ENCODE measurements at places on chromosomes 4 and X.
A peak's percentile ranks its signal among the peaks of the same experiment; 100 is the strongest.

DNA sequence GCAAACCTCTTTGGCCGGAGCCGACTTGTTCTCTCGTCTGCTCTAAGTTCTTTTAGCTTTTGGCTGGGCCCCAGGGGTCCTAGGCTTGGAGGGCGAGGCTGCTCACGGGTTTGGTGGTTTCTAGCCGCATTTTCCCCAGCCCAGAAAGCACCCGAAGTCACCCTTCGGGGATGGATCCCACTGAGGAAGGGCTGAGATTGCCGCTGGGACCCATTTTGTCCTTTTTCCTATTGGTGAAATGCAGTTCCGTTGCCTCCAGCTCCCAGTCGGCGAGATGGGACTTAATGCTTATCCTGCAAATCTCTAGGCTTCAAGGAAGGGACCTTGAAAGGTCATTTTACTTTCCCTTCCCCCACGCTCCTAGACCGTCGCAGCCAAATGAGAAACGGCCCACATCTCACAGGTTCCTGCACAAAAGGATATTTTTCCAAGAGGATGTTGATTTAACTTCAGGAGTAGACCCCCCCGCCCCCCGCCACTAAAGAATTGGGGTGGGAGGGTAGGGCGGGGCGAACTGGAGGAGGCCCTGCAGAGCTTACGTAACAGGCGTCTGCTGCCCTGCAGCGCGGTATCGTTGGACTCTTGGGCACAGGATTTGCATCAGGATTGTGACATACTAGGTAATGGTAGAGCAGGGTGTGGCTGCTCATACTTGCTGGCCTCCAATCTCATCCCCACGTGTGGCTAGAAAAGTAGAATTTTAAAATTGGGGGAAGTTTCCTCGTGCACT, 564 bp downstream of the PGK1 start:
- peak; percentile 51 for DNase-seq

GRCh38 chrX:18949944-18950301, 34.0 kb downstream of the PHKA2 start:
- no peak for DNase-seq

DNA sequence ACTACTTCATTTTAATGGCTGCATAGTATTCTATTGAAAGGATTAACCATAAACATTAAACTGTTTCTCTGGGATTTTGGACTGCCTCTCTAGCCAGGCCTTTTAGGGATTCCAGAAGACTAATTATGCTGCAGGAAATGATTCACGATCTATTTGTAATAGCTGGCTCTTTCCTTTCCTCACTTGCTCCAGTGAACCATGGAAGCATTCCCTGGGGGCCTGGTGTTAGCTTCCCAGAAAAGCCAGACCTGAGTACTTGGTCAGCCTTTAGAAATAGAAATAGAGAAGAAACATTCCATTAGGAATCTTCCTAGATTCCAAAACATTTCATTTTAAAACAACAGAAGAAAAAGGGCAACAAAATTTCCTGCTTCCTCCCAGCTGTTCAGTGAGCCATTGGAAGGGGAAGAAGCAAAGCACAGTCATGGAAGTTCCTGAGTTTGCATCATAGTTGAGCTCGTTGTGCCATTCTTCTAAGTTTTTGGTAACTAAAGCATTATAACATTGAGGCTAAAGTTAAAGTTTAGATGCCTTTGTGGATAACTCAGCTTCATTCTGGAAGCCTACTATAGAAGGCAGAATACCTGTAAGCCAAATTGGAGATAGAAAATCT, 83.5 kb downstream of the NPNT start:
- DNase-seq: no peak

GRCh38 chr4:109559625-109559982, 442 bp upstream of the MCUB start:
- peak; percentile 52 for DNase-seq

- peak; percentile 80 for DNase-seq
Measured at GRCh38 chrX:39149761-39150160, 348.5 kb downstream of the MID1IP1 start.

DNA sequence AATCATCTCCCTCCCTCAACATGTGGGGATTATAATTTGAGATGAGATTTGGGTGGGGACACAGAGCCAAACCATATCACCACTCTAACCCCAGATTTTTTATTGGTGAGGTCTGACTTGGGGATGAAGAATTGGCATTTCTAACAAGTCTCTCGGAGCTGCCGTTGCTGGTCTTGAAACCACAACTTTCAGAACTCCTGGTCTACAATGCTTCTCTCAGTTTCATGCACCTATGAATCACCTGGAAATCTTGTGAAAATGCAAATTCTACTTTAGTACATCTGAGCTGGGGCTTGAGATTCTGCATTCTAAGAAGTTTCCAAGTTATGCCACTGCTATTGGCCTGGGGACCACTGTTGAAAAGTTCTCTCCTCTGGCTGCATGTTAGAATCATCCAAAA, 78.6 kb downstream of the PALLD start:
- DNase-seq: no peak

DNA sequence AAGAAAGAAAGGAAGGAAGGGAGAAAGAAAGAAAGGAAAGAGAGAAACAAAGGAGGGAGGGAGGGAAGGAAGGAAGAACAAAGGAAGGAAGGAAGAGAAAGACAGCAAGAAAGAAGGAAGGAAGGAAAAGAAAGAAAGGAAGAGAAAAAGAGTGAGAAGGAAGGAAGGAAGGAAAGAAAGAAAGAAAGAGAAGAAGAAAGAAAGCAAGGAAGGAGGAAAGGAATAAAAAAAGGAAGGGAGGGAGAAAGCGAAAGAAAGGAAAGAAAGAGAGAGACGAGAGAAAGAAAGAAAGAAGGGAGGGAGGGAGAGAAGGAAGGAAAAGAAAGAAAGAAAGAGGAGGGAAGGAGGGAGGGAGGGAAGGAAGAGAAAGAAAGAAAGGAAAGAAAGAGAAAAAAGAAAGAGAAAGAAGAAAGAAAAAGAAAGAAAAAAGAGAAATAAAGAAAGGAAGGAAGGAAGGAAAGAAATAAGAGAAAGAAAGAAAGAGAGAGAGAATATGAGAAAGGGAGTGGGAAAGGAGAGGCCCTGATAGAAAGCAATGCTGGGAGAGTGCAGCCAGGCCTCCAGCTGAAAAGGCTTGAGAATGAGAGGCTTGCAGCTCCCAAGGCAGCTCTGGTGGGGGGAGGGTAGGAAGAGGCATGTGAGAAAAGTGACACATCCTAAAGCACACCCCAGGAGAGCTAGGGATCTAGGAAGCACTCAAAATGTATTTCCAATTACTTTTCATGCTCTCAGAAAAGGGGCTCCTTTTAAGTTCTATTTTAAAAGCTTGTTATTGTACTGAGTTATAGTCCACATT, 134.0 kb upstream of the ZIC3 start:
- no peak for DNase-seq

DNA sequence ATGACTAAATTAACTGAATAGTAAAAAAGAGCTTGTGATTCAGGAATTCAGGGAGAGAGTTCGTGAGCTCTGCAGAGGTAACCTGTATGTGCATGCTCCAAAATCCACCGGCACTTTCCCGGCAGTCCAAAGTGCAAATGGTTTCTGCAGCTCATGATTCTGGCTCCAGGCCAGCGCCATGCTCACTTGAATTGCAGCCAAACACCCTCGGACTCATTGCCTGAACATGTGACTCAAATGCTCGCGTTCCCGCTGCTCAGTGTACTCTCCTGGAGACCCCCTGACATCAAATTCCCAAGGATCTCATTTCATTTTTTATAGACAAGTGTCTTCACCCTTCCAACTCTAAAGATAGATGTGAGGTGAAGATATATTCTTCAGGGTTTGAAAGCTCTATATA, 44.1 kb upstream of the SH3RF1 start:
- peak; percentile 78 for DNase-seq

DNA sequence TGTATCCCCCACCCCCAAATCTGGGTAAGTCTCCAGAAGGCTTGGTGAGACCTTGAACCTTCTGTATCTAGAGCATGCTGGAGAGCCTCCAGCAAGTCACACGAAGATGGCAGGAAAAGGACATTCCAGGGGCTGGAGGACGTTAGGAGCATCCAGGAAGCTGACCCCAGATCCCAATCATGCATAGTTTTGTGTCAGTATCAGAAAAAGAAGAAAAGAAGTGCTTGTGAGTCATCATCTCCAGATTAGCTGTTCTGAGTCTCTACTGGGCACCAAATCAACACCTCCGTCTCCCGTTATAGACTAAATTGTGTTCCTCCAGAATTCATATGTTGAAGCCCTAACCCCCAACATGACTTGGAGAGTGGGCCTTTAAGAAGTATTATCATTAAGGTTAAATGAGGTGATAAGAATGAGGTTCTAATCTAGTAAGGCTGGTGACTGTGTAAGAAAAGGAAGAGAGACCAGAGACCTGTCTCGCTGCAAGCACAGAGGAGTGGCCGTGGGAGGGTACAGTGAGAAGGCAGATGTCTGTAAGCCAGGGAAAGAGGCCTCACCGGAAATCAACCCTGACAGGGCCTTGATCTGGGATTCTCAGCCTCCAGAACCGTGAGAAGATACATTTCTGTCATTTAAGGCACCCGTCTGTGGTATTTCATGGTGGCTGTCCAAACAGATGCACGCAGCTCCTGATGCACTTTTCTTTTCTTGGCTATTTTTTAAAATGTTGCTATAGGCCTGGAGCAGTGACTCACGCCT, 38.1 kb upstream of the CLDN24 start:
- DNase-seq: no peak

GRCh38 chrX:115912372-115912897, 258.1 kb upstream of the AGTR2 start:
- DNase-seq: no peak

DNA sequence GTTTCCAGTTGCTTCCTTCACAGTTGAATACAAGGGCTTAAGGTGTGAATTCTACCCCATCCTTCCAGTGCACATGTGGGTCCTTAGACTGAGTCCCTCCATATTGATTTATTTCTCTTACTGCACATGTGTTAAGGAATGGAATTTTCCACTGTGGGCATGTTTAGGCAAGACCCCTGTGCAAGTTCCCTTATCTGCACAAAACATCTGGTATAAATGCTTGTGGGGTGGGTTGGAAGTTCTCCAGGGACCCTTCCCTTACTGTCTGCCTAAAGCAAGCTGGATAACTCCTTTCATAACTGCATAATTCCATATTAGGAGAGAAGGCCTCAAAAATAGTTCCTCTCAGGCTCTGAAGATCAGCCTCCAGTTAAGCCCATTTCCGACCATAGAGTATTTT, 570.9 kb downstream of the ADGRL3 start:
- DNase-seq: no peak

DNA sequence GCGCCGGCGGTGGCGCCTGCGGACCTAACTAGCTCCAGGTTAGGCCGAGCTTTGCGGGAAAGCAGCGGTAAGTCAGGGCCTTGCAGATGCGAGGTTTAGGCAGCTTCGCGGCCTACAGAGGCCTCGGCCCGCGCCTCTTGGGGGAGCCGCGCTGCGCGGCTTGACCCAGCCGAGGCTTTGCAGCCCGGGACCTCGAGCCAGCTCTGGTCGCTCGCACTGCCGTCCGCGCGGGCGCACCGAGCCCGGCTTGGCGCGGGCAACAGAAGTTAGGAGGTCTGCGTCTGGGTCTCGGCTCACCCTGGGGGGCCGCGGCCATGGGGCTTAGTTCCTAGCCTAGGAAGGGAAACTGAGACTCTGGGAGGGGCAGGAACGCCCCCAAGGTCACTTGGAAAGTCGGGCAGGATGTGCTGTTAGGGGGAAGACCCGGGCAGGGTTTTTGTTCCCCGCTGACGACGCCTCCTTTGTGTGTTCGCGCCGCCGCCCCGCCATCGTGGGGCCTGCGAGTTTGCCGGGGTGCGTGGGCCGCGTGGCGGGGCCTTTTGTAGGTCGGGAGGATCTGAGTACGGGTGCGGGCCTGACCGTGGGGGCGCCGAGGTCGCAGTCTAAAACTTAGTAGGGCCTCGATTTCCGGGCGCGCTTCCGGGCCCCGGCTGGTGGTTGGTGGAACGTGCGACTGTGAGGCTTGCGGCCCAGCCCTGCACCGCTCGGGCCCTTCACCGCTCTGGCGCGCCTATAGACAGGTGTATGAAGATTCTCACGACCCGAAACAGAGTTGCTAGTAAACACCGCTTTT, 482 bp downstream of the RNF4 start:
- peak; percentile 65 for DNase-seq

DNA sequence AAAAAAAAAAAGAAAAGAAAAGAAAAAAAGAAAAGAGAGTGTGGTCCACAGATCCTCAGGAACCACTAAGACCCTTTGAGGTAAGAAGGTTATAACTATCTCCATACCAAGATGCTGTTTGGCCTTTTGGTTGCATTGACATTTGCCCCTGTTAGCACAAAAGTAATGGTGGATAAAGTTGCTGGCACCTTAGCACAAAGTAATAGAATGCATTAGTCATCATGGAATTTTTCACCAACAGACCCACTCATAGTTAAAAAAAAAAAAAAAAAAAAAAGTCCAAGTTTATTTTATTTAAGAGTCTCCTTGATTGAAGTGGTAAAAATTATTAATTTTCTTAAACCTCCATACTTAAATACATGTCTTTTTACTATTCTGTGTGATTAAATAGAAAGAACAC, 78.4 kb upstream of the RBPJ start:
- DNase-seq: no peak

- no peak for DNase-seq
Measured at GRCh38 chr4:37864786-37865185, 26.1 kb upstream of the TBC1D1 start.

- DNase-seq: no peak
Measured at GRCh38 chr4:38780833-38781484, 1.8 kb downstream of the TLR10 start.

DNA sequence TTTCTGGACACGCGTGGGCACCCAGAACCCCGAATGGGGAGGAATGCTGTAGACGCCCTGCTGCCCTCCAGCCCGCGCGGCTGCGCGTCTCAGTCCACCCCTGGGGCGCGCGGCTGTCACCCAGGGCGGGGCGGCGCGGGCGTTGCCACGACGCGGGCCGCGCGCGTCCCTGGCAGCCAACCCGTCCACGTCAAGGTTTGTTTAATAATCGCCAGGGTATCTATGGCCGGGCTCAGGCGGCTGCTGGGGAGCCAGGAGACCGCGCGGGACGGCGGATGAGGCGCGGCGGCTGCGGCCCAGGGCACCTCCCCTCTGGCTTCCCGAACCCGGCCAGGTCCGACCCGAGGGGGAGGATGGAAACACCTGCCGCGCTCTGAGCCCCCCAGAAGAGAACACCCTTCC, at the start of gene SPATA18:
Gene SPATA18 (plus strand): TSS at position 92 of the 402 bp plus-strand sequence. CDS start 401 bp downstream, outside the sequence.
- DNase-seq: no peak

DNA sequence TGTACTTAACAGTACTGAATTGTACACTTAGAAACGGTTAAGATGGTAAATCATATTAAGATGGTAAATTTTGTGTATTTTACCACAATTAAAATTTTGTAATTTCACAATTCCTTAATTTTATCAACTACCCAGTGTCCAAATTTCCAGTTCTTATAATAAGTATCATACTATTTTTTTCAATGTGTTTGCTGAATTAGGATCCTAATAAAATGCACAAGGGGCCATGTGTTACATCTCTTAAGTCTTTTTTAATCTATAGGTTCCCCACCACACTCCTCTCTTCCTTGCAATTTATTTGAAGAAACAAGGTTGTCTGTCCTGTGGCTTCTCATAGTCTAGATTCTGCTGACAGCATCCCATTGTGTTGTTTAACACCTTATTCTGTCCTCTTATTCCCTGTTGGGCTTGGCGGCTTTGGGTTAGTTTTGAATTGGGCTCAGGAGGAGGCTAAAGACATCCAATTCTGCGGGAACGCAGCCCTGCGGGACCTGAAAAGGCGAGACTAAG, 533 bp upstream of the SYAP1 start:
- no peak for DNase-seq
